ENCODE measurements at places on chromosomes 7 and 10.

DNA sequence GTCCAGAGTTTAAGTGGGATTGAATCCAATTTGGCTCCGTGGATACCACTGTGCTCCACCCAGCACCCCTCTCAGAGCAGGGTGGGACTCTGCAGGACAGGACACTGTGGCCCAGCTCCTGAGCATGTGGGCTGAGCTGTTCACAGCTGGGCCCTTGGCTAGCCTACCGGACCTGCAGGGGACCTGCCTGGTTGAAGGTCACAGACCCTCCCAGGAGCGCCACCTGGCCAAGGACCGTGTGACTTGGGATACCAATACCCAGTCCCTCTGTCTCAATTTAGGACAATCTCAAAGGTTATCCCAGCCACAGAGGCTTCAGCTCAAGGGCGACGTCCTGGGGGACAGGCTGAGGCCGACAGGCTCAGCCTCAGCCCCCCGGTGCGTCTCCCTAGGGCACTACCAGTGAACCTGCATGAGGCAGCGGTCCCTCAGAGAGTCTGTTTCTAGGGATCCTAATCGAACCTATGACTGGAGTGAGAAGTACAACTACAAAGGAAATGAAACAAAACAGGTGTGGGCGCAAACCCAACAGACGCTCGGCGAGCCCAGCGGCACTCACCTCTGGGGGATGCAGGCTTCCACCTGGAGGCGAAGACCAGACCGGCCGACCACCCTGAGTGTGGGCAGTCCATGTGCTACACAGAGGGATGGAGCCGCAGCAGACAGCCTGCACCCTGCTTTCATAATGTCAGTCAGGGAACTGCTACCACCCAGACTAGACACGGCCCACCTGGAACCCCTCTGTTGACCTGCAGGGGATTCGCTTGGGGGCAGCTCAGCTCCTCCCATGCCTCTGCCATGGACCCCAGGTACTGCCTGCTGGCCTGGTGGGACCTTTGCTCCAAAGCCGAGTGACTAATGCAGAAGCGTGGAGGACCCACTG lies 103.7 kb downstream of the PAXIP1 start:
- DNase-seq: no peak

GRCh38 chr10:85859859-85860258 lies 506.7 kb downstream of the GRID1 start:
- no peak for DNase-seq

DNA sequence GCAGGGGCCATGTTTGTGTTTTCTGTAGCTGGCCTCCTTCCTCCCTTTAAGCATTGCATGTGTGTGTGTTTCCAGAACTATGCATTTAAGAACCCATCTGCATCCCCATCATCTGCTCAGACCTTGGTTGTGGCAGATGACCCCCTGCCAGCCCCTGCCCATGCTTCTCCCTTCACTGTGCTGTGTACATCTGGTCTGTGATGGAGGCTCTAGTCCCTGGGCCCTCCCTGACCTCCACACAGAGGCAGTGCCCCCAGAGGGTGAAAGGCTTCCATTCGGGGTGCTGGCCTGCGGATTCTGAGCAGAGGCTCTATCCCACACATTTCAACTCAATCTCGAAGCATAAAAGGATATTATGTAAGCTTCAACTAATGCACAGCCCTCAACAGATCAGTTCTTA lies 89.4 kb downstream of the TACC2 start:
- DNase-seq: no peak

GRCh38 chr7:87506246-87507180 lies 31.0 kb upstream of the ABCB4 start:
- DNase-seq: no peak

- no peak for DNase-seq
Measured at GRCh38 chr7:143934526-143935325, at the start of gene OR2F2. Gene OR2F2 (plus strand): TSS chr7:143935233. CDS start chr7:143935233, 0 bp downstream.

DNA sequence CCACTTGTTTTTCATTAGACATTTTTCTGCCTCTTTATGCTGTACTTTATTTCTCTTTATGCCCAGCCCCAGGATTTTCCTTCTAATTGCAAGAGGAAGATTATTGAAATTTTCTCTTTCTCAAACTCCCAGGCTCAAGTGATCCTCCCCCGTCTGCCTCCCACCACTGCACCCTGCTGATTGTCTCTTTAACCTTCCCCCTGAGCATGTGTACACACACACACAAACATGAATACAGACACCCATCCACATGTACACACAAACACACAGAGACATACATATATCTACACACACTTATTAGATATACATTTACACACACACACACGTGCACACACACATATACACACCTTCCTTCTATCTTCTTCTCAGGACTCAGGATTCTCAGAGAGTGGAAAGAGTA lies 37.3 kb upstream of the MAP3K8 start:
- DNase-seq: no peak

GRCh38 chr10:13321576-13321975 lies 21.7 kb upstream of the PHYH start:
- no peak for DNase-seq

DNA sequence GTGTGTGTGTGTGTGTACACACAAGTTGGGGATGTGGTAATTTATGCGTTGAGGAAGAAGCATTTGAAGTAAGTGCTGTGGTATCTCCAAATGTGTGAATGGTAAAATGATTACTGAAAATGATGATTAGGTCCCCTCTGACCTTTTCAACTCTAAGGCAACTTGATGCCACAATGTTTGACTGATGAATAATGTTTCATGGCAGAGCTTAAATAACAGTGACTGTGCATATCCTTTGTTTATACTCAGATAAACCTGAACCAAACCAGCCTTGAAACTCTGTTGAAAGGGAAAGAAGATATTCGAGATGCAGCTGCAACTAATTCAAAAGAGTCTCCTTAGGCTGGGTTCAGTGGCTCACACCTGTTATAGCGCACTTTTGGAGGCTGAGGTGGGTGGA lies 64.8 kb upstream of the YAE1 start:
- DNase-seq: no peak

- no peak for DNase-seq
Measured at GRCh38 chr7:80186721-80187120, 52.1 kb downstream of the GNAI1 start.
